ENCODE measurements at places on chromosomes 7 and 10.

DNA sequence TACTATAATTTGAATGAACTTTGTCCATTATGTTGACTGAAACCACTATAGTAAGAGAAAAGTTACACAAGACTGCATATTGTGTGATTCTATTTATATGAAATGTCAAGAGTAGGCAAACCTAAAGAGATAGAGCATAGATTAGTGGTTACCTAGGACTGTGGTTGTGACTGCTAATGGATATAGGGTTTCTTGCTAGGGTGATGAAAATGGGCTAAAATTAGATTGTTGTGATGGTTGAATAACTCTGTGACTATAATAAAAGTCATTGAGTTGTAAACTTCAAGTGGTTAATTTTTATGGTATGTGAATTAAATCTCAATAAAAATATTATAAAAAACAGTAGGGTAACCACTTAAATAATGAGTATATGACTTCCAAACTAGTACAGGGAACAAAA, 142.9 kb upstream of the AHR start:
- no peak for DNase-seq

DNA sequence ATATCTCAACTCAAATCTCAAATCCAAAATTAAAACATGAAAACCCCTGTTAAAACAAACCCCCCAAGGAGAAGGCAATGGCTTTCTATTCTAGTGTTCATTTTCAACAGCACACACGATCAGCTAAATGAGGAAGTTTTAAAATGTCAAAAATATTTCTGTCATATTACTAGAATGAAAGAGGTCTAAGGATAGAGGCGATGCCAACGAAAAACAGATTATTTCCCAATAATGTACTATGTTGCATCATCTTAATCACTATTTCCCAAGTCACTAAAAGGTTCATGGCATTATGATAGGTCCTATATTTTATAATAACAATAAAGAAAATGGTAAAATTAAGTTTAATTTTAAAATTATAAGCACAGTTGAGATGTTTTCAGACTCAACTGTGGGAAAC, 10.1 kb downstream of the CNOT4 start:
- DNase-seq, result no peak

DNA sequence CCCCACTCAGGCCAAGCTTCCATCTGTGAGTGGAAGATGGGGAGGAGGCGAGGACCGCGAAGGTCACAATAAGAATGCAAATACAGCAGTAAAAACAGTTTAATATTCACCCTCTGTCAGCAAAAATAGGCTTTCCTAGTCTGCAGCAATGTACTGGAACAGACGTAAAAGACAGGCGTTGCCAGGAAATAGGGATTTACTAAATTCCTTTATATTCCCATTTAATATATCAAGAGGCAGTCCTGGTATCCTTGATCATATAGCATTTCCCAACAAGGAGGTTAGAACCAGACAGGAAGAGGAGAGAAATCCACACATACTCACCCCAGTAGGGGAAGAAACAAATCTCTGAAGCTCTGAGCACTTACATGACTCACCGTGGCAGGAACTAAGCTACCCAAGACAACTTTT, 1054.9 kb upstream of the C7orf33 start:
- peak; percentile 46 for DNase-seq

DNA sequence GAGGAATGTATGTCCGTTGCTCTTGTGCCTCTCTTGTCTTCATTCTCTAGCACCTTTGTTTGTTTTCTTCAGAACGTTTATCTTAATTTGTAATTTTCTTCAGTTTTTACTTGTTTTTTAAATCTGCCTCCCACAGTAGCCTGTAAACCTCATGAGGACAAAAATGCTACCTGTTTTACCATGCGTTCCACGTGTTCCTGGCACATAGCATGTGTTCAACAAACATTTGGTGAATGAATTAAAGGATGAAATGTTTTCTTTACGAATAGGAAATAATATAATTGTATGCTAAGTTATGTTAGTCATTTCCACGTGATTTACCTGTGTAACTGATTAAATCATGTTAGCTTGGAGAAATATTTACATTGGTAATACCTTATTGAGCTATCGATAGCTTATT, 2.2 kb downstream of the RBM33 start:
- DNase-seq, result no peak

- no peak for DNase-seq
These were observed 12.8 kb downstream of the GCK start for GRCh38 chr7:44176486-44176885.

DNA sequence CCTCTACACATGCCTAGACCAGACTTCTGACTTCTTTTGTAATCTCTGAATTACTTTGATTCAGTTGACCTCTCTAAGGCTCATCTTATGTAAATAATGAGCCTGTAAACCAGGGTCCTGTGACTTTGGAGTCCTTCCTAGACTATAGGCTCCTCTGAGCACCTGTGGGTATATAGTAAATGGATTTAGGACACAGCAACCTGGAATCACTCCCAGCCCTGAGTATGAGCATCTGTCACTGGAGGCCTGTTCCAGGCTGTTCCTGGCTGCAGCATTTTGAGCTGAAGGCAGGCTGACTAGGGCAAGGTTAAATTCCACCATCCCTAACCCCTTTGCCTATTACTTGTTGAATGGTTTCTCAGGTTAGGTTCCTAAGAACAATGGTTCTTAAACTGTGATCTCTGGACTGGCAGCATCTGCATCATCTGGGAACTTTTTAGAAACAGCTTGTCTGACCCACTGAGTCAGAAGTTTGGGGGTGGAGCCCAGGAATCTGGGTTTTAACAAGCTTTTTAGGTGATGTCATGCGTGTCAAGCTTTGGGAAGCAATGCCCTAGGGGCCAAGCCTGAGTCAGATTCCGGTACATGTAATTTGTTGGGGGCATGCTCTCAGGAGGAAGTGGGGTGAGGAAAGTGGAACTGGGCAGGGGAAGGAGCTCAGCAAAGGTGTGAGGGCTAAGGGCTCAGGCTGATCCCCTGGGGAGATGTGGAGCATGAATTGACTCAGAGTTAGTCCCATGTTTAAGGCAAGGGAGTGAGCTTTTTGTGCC, 28.2 kb downstream of the MINDY4 start:
- peak; percentile 63 for DNase-seq
